ENCODE measurements at places on chromosomes 2 and 18.

GRCh38 chr2:197601726-197602125 lies 73.7 kb downstream of the RFTN2 start:
- no peak for DNase-seq

GRCh38 chr2:184452907-184453306 lies 145.4 kb upstream of the ZNF804A start:
- no peak for DNase-seq

DNA sequence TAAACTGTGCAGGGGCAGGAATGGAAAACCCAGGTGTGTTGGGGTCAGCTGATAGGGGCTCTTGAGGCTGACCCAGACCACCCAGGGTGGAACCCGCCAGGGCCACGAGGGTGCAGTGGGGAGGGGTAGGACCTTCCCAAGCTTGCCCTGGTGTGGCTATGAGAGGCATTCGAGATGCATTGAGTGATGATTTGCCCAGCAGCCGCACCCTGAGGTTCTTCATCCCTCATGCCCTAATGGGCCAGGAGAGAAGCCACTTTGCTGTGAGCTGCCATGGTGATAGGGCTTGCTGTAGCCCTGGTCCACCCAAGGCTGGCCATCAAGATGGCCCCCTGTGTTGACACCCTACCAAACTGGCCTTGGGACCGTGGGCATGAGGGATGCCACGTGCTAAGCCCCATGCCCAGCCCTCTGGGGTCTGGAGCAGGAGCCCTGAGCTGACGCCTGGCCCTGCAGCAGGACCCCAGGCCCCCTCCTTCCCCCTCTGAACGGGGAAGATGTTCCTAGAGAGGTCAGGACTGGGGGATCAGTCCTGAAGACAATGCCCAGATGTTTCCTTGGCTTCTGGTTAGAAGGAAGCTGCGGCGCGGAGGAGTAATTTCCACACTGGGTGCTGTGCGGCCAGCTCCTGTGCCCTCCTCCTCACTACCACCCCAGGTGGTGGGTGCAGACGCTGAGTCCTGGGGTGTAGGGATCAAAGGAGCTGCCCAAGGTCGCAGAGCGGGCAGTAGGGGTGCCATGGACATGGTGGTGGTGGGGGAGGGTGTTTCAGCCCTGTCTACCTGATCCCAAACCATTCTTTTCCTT lies 122.5 kb upstream of the HDAC4 start:
- DNase-seq: no peak

DNA sequence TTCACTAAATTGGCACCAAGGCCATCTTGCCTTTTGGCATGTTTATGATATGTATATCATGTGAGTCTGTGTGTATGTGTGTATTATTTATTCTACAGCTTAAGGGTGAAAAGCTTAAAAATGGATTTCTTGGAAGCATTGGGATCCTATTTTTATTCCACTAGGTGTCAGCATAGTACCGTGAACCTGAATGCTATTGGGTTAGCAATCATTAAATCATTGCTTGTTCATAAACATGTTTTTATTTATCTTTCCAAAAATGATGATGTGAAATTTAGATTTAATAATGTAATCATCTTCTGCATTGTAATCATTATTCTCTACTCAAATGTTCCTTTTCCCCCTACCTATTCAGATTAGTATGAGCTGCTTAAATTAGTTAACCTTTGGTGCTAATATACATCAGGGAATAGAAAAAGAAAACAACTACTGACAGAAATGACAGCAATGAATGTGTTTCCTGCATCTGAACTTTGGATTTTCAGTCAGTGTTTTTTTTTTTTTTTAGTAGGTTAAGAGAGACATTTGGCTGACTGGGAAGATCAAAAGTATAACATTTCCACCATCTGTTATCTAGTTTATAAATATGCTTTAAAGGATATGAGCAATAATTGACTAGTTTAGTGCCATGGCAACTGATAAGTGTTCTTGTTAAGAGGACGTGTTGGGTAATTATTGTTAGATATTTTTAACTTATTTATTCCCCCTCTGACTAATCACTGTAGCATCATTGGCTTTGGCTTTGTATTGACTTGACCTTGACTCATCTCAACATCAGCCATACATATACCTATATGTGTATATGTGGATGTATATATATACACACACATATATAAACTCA lies 14.1 kb upstream of the ZSWIM2 start:
- DNase-seq: no peak

GRCh38 chr2:191643429-191643828 lies 34.5 kb upstream of the NABP1 start:
- DNase-seq: no peak

- no peak for DNase-seq
Measured at GRCh38 chr2:166539340-166540162, 45.5 kb upstream of the SCN7A start.

GRCh38 chr2:66897181-66897580 lies 462.3 kb downstream of the MEIS1 start:
- no peak for DNase-seq

- DNase-seq: no peak
Measured at GRCh38 chr2:18820966-18821365, 231.6 kb upstream of the NT5C1B start.

All from stimulated activated CD8-positive, alpha-beta memory T cell treated with anti-CD3 and anti-CD28 coated beads, Interleukin-4, amount 100 ng/mL, for 1 hour (primary cell).